ENCODE measurements at places on chromosomes 7 and 10.

DNA sequence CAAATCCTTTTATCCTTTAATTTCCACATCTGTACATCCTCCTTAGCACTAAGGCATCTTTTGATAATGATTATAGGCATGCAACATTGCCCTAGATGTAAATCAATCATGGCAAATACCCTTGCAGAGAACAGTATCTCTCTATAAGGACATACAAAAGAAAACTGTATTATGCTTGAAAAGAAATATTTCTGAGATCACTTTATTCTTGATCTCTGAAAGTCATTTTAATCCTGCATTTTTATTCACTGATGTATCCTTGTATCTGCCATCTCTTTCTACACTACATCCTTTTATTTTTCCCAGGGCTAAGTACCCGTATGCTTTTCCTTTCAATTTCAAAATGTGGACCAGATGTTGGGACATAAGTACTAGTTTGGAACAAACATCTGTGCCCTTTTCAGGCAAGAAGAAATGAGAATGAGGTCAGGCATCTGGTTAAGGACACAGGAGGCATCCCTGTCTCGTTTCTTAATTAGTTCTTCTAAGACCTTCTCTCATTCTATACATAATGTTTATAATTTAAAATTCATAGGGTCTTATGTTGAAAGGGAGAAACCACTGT lies 338.6 kb downstream of the CNTNAP2 start:
- DNase-seq, result peak; percentile 18

- no peak for DNase-seq
These were observed 23.1 kb upstream of the ZNF862 start for GRCh38 chr7:149815121-149815520.

- DNase-seq, result peak; percentile 41
These were observed 69.8 kb downstream of the CDK1 start for GRCh38 chr10:60848126-60848525.

DNA sequence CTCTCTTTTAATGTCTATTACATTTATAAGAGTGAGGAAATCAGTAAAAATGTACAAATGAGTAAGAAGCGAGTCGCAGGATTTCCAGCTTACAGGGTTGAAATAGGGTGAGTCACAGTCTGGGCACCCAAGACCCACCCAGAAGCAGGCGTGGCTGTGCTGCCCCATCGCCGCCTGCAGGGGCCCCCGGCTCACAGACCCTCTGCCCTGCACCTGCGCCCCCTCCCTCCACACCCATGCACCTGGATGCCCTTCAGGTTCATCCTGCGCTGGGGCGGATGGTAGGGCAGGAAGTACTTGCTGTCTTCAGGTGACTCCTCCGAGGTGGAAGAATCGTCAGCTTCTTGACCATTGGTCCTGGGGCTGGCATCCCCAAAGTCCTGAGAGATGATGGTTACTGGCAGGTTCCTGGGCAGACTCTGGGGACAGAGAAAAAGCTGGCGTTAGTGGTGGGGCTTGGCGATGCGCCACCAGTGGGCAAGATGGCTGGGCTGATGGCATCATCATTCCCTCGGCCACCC lies 90.2 kb upstream of the GNA12 start:
- no peak for DNase-seq

- no peak for DNase-seq
These were observed 25.3 kb upstream of the EPC1 start for GRCh38 chr10:32372000-32372875.

- DNase-seq, result no peak
These were observed 15.4 kb upstream of the CLDN4 start for GRCh38 chr7:73815436-73815835.

- peak; percentile 78 for DNase-seq
These were observed at the start of gene ST8SIA6 for GRCh38 chr10:17454161-17455014. Gene ST8SIA6, minus strand, starts transcription at chr10:17454595. Its CDS starts 340 bp downstream, at chr10:17454255.

DNA sequence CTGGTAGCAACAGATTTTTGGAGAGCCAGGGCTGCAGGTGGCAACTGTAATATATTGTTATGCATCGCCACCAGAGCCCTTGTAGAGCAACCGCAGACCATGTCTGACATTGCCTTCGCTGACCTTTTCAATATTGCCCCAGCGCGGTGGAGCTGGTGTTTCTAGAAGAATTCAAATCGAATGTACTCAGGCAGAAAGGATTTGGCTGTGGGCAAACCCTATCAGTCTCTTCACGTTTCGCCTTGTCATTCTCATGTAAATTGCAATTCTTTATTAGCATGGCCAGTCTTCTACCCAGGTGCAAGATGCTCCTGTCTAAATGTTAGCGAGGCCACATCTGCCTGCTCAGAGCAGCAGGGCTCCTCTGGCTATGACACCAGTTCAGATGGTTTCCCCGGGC lies 490.2 kb upstream of the AUTS2 start:
- no peak for DNase-seq

All from eye (tissue), 1 donor.